T-cell (primary cell): ENCODE measurements at places on chromosomes 6 and 20.

DNA sequence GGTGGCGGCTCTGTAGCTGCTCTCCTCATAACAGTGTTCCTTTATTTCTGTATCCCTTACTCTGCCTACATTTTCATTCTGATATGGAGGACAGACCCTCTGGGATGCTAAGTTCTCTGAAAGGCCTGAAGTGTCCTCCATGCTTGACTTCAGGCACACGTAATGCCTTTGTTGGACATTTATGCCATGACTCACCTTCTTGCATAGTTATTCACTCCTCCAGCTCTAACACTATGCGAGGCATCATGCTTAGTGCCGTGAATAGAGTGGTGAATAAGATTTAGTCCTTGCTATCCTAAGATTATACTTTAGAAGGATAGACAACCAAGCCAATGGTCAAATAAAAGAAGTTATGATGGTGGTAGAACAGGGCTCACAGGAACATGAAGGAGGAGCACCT lies 760.9 kb upstream of the FLRT3 start:
- H3K4me3 ChIP-seq, result no peak overlapping the region
- DNase-seq, result no peak
- H3K4me1 ChIP-seq, result no peaks in the 10 kb centered on the region

GRCh38 chr6:71294121-71294523 lies 5.5 kb downstream of the OGFRL1 start:
- no peak overlapping the region for H3K4me3 ChIP-seq
- no peaks in the 10 kb centered on the region for H3K27me3 ChIP-seq
- no peaks in the 10 kb centered on the region for H3K36me3 ChIP-seq
- H3K4me1 ChIP-seq, result no peaks in the 10 kb centered on the region
- H3K27ac ChIP-seq, result no peak overlapping the region
- no peak for DNase-seq

DNA sequence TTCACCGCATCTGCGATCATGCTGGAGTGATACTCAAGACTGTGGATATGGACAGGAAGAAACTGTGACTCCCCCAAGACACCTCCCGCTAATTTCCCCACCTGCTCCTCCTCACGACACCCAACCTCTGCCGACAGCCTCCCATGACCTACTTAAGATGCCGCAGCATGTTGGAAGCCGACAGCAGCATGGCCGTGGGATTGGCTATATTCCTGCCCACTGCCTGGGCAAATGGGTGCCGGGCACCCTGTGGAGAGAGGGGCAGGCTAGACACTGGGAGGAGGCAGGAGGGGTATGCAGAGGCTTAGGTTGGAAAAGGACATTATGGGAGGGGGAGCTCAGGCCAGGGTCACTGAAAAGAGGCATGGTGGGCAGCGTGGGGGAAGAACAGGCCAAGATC lies 4.5 kb downstream of the IDH3B start:
- H3K4me1 ChIP-seq, result peaks cover 21% of the 10 kb centered on the region
- peaks cover 82% of the 10 kb centered on the region for H3K36me3 ChIP-seq
- no peaks in the 10 kb centered on the region for H3K27me3 ChIP-seq
- H3K4me3 ChIP-seq, result no peak overlapping the region

DNA sequence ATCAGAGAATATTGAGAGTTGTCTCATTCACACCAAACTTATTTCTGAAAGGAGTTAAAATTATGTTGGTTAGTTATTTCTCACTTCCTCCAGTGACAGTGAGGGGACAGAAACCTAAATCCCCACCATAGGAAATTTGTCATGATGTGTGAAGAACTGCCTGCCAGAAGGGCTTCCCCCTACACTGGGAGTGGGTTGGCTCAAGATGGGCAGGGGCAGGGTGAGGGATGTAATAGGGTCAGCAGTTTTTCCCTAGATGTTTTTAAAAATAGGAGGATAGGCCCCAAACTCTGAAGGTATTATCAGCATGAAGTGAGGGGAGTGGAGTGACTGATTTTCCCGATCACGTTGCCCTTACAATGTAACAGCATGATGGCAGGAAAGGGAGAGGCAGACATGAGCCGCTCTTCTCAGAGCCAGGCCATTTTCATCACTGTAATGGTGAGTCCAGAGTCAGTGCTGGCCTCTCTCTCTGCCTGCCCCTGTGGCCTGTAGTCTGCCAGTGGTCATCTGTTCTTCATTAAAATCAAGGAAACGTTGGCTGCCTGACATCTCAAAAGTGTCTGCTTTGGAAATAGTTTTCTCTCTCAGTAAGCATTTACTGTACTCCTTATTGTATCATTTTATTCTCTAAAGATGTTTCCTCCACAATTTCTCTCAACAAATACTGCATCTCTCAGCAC lies 59.8 kb upstream of the SYNJ2 start:
- H3K36me3 ChIP-seq, result peaks cover 36% of the 10 kb centered on the region
- no peaks in the 10 kb centered on the region for H3K4me1 ChIP-seq
- H3K27ac ChIP-seq, result no peak overlapping the region

- H3K27me3 ChIP-seq, result no peaks in the 10 kb centered on the region
- DNase-seq, result no peak
- H3K27ac ChIP-seq, result no peak overlapping the region
Measured at GRCh38 chr6:158545043-158545966, 14.6 kb upstream of the TMEM181 start.

- H3K27me3 ChIP-seq, result no peaks in the 10 kb centered on the region
- H3K4me1 ChIP-seq, result no peaks in the 10 kb centered on the region
- no peak overlapping the region for H3K4me3 ChIP-seq
- H3K27ac ChIP-seq, result no peak overlapping the region
- H3K36me3 ChIP-seq, result no peaks in the 10 kb centered on the region
Measured at GRCh38 chr6:143966312-143966711, 41.7 kb downstream of the PLAGL1 start.

- H3K4me1 ChIP-seq, result peaks cover 2% of the 10 kb centered on the region
- no peaks in the 10 kb centered on the region for H3K36me3 ChIP-seq
- no peak overlapping the region for H3K27ac ChIP-seq
- no peak overlapping the region for H3K4me3 ChIP-seq
Measured at GRCh38 chr6:7048894-7049293, 58.9 kb upstream of the RREB1 start.

GRCh38 chr6:150410906-150411305 lies 42.1 kb downstream of the IYD start:
- DNase-seq, result no peak
- H3K27ac ChIP-seq, result no peak overlapping the region
- no peak overlapping the region for H3K4me3 ChIP-seq
- H3K27me3 ChIP-seq, result no peaks in the 10 kb centered on the region

DNA sequence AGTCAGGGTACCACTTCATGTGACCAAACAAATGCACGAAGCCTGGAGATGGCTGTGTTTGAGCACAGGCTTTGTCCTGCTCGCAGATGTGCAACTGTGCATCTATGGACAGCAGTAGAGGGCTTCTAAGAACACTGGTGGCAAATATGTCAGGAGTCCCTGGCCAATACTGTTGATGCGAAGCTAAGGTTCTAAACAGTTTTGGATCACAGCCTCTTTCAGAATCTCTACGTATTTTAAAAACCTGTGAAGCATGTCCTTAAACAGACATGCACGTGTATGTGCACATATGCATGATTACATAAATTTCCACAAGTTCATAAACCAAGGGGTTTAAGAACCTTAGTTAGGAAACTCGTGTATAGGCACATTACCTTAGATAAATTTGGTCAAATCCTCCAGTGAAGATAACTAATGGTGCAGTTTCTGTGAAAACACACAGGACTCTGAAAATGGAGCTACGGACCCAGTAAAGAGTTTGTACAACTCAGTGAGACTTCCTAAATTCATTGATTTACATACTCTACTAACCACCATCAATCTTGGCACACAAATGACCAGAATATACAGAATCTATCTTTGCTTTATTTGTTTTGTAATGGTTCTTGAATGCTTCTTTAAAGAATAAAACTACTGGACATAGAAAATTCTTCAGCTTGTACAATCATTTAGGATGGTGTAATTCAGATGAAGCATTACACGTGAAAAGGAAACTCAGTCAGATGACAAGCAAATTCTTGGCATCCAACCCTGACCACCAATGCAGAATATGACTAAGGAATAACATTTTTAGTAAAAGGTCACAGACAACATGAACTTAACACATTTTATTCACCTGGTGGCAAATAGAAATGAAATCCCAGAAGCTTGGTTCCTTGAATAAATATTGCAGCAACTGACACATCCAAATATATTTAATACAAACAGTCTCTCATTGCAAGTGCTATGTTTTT lies 27.4 kb downstream of the KCNQ5 start:
- no peaks in the 10 kb centered on the region for H3K4me1 ChIP-seq
- no peak for DNase-seq
- H3K27me3 ChIP-seq, result no peaks in the 10 kb centered on the region
- H3K4me3 ChIP-seq, result no peak overlapping the region
- no peaks in the 10 kb centered on the region for H3K36me3 ChIP-seq
- H3K27ac ChIP-seq, result no peak overlapping the region

DNA sequence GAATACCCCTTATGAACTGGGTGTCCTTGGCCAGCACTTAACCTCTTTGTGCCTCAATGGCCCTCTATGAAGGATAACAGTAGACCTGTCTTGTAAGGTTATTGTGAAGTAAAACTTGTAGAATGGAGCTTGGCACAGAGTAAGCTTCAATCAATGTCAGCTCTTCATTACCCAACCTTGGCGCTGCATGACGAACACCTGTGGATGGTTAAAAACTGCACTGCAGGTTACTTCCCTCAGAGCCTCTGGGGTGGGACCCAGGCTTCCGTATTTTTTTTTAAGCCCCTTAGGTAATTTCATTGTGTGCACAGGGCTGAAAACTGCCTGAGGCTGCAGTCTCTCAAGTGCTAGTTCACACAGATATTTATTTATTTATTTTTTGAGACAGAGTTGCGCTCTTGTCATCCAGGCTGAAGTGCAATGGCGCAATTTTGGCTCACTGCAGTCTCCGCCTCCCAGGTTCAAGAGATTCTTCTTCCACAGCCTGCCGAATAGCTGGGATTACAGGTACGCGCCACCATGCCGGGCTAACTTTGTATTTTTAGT lies 42.8 kb upstream of the SLC23A2 start:
- no peak overlapping the region for H3K4me3 ChIP-seq
- H3K27ac ChIP-seq, result no peak overlapping the region
- no peak for DNase-seq
- H3K4me1 ChIP-seq, result peaks cover 10% of the 10 kb centered on the region
- H3K36me3 ChIP-seq, result no peaks in the 10 kb centered on the region
- no peaks in the 10 kb centered on the region for H3K27me3 ChIP-seq

DNA sequence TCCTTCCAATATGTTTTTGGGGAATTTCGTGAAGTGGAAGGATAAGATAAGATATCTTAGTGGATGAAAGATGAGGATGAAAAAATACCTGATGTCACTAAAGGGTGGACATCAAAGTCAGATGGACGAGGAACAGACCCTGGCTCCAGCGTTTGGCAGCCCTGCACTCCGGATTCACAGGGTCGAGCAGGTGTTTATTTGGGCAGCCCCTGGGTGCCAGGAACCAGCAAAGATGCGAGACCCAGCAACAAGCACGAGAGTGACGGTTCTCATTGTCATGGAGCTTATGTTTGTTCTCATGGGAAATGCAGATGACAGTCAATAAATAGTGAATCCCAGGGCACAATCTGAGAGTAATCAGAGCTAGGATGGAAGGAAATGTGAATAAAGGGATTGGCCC lies 131.1 kb downstream of the PHACTR3 start:
- H3K27me3 ChIP-seq, result peaks cover 14% of the 10 kb centered on the region
- no peak overlapping the region for H3K4me3 ChIP-seq
- H3K36me3 ChIP-seq, result no peaks in the 10 kb centered on the region
- no peak for DNase-seq

GRCh38 chr20:4195499-4195898 lies 180.1 kb upstream of the RNF24 start:
- no peaks in the 10 kb centered on the region for H3K4me1 ChIP-seq
- H3K27me3 ChIP-seq, result peaks cover 17% of the 10 kb centered on the region
- H3K36me3 ChIP-seq, result no peaks in the 10 kb centered on the region
- no peak for DNase-seq
- no peak overlapping the region for H3K27ac ChIP-seq
- no peak overlapping the region for H3K4me3 ChIP-seq

- H3K27ac ChIP-seq, result no peak overlapping the region
- peaks cover 15% of the 10 kb centered on the region for H3K27me3 ChIP-seq
- no peaks in the 10 kb centered on the region for H3K4me1 ChIP-seq
- no peak for DNase-seq
- H3K36me3 ChIP-seq, result no peaks in the 10 kb centered on the region
- H3K4me3 ChIP-seq, result no peak overlapping the region
Measured at GRCh38 chr6:138289739-138290138, 71.4 kb upstream of the PBOV1 start.

GRCh38 chr20:62557999-62558408 lies 82.2 kb upstream of the GATA5 start:
- H3K27ac ChIP-seq, result no peak overlapping the region
- DNase-seq, result no peak
- no peaks in the 10 kb centered on the region for H3K36me3 ChIP-seq
- peaks cover 7% of the 10 kb centered on the region for H3K4me1 ChIP-seq
- H3K27me3 ChIP-seq, result peaks cover 88% of the 10 kb centered on the region
